Stimulated activated CD8-positive, alpha-beta memory T cell treated with anti-CD3 and anti-CD28 coated beads, Interleukin-2, amount 100 ng/mL, for 48 hours (primary cell): ENCODE measurements at places on chromosomes 5 and 9.

DNA sequence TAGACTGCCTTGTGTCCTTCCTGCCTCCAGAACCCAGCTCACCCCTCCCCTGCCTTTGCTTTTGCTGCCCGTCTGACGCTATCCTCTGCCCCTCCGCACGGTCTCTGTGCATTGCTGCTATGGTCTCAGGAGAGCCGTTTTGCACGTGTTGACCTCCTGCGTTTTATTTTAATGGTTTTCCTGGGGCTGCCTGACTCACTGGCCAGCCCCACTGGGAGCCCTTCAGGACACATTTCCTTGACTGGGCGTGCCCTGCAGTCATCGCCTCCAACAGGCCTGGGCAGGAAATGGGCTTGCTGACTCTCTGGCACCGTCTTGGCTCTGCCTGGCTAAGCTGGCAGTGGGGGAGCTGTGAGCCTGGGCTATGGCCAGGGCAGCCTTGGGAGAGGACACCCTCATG is 17.9 kb upstream of the ASS1 start:
- DNase-seq: no peak

GRCh38 chr5:31359839-31360238 is 166.4 kb downstream of the CDH6 start:
- no peak for DNase-seq

DNA sequence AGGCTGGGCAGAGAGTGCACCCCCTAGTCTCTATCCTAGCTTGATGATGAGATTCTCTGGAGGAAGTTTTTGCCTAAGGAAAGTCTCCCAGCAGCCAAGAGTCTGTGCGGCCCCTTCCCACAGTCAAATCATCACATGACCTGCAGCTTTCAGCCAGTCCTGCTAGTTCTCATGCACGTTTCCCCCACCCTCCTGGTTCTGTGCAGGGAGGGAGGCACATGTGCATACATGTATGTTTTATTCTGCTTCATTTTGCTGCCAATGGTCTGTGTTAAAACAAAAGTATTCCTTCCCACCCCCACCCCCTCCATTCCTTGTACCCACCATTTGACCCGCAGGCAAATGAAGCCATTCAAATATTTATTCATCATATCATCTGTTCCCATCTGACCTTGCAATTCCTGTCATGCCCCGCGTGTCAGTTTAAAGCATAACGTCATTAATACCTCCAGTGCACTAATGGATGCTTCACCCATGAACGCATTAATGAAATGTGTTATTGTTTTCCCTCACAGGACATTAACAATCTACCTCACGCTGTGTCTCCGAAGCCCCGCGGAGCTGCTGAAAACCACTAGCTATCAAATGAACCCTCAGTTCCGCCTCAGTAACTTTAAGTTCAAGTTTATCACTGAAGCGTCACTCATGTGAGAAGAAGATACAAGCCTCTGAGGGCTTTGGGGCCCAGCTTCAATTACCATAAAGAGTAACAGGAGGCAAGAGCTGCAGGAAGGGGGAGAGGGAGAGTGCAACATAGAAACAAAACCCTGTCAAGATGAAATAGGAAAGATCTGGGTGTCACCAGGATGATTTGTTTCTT is 139.6 kb downstream of the RASEF start:
- DNase-seq: no peak

GRCh38 chr5:34976347-34976746 is 47.0 kb downstream of the DNAJC21 start:
- DNase-seq: no peak

DNA sequence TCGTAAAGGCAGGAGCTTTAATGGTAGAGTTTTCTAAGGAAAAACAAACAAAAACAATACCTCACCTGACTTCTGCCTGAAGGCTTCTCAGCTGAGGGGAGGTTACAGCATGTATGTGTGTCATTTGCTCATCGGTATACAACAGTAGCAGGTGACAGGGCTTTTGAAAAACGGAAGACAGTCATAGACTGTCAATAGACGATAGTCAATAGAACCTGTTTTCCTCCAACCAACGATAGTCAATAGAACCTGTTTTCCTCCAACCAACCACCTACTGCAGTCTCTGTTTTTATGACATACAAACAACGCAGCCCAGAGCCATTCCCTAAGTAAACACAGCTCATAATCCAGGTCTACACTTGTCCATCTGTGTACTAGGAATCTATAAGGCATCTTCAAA is 74.6 kb downstream of the RETREG1 start:
- DNase-seq: no peak

DNA sequence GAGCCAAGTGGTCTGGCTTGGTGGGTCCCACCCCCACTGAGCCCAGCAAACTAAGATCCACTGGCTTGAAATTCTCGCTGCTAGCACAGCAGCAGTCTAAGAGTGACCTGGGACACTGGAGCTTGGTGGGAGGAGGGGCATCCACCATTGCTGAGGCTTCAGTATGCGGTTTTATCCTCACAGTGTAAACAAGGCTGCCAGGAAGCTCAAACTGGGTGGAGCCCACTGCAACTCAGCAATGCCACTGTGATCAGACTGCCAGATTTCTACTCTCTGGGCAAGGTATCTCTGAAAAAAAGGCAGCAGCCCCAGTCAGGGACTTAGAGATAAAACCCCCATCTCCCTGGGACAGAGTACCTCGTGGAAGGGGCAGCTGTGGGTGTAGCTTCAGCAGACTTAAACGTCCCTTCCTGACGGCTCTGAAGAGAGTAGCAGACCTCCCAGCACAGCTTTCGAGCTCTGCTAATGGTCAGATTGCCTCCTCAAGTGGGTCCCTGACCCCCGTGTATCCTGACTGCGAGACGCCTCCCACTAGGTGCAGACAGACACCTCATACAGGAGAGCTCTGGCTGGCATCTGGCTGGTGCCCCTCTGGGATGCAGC is 18.2 kb upstream of the STK32A start:
- no peak for DNase-seq

- DNase-seq: no peak
Measured at GRCh38 chr5:171897231-171897630, 109.2 kb downstream of the FBXW11 start.

- DNase-seq: no peak
Measured at GRCh38 chr9:116608064-116608463, 79.0 kb upstream of the TRIM32 start.

- no peak for DNase-seq
Measured at GRCh38 chr9:134942011-134942787, 24.5 kb upstream of the FCN1 start.

DNA sequence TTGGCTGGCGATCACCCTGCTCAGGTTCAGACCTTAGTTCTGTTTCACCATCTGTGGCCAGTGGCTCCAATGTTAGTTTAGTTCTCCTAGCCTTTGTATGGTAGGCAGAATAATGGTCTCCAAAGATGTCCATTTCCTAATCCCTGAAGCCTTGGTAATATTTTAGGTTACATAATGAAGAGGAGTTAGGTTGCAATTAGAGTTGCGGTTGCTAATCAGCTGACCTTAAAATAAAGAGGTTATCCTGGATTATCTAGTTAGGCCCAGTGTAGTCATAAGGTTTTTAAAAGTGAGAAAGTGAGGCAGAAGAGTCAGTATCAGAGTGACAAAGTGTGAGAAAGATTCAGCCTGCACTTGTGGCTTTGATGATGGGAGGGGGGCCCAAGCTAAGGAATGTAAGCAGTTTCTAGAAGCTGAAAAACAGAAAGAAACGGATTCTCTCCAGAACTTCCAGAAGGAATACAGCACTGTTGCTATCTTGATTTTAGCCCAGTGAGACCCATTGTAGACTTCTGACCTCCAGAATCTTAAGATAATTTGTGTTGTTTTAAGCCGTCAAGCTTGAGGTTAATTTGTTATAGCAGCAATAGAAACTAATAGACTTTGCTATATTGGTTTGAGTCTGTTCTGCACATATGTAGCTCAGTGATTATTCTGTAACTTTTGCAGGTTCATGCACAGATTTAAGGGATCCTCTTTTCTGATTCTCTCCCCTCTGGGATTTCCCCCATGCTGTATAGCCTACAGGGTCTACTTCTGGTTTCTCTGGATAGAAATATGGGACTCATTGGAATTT is 21.6 kb downstream of the LNPEP start:
- DNase-seq: peak; percentile 16

- no peak for DNase-seq
Measured at GRCh38 chr5:33232731-33233505, 207.8 kb upstream of the TARS1 start.
